Midbrain (tissue), 1 donor: ENCODE measurements at places on chromosomes 4 and X.

DNA sequence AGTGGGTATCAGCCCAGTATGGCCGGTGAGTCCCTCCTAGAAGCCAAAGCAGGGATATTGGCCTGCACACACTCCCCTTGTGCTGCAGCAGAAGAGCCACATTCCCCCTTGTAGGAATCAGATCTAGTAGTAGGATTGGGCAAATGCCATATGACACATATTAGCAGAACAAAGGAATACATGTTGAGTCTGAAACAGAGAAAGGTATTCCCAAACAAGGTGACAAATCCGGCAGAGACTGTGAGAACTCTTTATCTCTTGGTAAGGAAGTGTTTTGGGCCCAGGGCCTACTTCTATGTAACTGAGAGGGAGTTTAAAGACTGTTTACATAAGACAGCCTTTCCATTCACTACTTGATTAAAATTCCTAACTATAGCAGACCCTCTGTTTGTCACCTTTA, 1382.0 kb downstream of the FAM133A start:
- no peak for DNase-seq

- DNase-seq, result no peak
These were observed 115.4 kb downstream of the AFAP1 start for GRCh38 chr4:7824218-7824617.

DNA sequence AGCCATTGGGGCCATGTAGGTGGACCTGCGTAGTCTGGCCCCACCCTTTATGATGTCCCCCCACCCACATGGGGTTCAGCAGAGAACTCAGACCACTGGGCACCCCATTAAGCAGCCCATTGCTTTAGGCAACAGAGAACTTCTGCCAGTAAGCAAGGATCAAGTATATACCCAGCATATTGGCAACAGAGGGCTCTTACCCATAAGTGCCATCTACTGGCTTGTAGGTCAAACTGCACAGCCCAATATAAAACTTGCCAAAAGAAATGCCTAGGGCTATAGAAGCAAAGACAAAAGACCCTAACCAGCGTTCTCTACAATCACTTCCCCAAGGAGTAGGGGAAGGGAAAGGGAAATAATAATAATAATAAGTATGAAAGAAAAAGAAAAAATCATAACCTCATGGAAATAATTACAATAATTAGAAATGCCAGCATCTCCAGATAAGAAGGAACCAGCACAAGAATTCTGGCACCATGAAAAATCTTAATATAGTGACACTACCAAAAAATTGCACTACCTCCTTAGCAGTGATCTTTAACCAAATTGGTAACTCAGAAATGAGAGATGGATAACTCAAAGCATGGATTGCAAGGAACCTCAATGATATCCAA, 1090.7 kb downstream of the FAT4 start:
- no peak for DNase-seq

- DNase-seq, result no peak
These were observed 649.6 kb upstream of the NDST4 start for GRCh38 chr4:115763051-115763450.

- peak; percentile 10 for DNase-seq
These were observed 36.4 kb upstream of the HPRT1 start for GRCh38 chrX:134423606-134424005.

GRCh38 chr4:26568446-26568994, 15.4 kb upstream of the TBC1D19 start:
- DNase-seq, result no peak

GRCh38 chr4:82493721-82494425, 63.5 kb downstream of the ENOPH1 start:
- no peak for DNase-seq

DNA sequence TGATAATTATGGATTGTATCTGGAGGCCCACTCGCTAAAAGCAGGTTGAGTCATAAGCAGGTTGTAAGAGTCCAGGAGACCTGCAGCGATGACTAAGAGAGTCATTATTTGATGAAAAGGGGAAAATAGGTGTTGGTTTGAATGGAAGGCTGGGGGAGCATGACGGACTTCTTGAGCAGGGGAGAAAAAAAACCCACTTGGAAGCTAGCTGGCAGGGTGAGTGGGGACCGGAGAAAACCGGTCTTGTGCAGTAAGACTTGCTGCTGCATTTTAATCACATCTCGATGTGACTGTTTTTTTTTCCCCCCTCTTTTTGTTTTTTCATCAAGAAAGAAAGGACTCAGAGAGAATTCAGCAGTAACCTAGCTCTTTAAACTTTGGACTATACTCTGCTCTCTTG, 90.0 kb downstream of the IGSF1 start:
- no peak for DNase-seq

GRCh38 chr4:6476893-6477292, 4.5 kb upstream of the PPP2R2C start:
- DNase-seq, result no peak

DNA sequence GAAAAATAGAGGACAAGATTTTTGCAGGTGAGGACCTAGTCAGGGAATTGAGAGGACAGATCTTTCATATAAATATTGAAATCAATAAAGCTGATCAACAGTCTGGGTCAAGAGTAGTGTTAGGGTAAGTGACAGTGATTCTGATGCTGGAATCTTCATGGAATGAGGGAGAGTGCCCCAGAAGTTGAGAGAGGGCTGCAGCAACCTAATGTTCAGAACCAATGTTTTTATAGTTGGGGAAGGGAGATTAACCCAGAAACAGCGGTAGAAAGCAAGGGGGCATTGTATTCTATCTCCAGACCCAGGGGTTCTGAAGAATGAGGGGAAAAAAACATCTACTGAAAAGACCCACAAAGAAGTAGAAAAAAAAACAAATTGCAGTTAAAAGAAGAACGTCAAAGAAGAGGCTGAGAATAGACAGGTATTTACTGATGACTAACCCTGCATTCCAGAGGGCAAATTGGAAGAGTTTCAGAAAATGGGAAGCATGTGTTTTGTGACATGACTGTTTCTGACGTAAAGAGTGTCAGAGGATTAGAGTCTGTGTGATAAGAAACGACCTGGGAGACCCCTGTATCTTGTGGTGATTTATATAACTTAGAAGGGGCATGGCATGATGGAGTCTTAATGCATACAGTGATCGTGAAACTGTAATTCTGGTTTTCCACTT, 819.6 kb upstream of the EPHA5 start:
- DNase-seq, result no peak

- DNase-seq, result no peak
These were observed 1544.1 kb upstream of the ADGRL3 start for GRCh38 chr4:59655996-59656395.

- no peak for DNase-seq
These were observed 74.1 kb downstream of the WDR19 start for GRCh38 chr4:39256436-39256835.

- DNase-seq, result no peak
These were observed 72.9 kb upstream of the TNIP3 start for GRCh38 chr4:121237069-121237399.

- no peak for DNase-seq
These were observed 170.7 kb upstream of the SMARCAD1 start for GRCh38 chr4:94036964-94037363.

- no peak for DNase-seq
These were observed 103.2 kb downstream of the SRPX start for GRCh38 chrX:38117485-38117884.

GRCh38 chr4:18366892-18367291, 345.3 kb upstream of the LCORL start:
- DNase-seq, result no peak

DNA sequence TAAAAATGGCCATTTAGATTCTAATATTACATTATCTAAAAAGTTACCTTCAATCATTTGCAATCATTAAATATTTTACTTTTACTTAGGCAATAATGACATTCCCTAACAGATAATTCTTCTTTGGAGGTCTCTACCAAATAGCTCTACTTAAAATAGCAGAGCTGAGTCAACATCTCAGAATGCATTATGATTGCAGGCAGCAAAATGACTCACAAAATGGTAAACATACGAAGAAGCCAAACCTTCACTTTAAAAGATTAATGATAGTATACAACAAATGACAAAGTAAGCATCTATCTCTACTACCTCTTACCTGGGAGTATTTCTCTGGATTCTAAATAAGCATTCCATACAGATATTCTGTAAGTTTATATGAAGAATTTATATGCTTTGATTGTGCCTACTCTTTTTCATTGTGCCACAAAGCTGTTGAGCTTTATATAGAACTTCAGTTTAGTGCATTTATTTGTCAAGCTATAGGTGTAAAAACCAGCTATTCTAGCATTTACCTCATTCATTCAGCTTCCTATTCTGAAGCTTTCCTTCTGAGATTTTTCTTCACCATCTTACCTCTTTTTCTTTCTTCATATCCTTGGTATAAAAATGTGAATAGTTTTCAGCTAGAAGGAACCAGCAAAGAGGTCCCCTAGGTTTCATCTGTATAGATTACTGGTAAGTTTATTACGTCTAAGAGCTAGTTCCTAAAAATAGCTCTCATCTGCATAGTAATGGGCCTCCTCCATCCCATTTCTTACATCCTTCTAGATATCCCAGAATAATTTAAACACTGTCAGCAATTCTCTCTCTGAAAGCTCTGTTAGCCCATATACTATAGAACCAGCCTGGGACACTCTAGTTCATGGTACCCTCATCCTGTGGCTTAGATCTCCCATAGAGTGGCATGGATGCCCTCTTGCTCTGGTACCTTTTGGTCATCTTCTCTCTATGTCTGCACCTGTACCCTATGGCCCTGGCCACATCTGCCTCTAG, 17.2 kb upstream of the SPCS3 start:
- DNase-seq, result no peak

- DNase-seq, result no peak
These were observed 16.1 kb downstream of the BCOR start for GRCh38 chrX:40081679-40082068.

DNA sequence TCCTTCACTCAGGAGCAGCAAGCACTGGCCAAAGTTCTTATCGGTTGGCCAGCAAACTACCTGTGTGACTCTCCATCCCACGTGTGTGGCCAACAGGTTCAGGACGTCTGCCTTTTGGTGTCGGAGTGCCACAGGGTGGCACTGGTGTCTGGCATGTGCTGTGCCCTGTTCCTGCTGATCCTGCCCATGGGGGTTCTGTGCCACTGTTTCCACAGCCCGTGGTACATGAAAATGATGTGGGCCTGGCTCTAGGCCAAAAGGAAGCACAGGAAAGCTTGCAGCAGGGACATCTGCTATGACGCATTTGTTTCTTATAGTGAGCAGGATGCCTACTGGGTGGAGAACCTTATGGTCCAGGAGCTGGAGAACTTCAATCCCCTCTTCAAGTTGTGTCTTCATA, 4.6 kb upstream of the TLR2 start:
- DNase-seq, result no peak

- DNase-seq, result no peak
These were observed 164.6 kb downstream of the PRKX start for GRCh38 chrX:3548765-3549391.

GRCh38 chr4:181971411-181971810, 271.8 kb upstream of the TENM3 start:
- no peak for DNase-seq

- DNase-seq, result no peak
These were observed 3.3 kb downstream of the ADGRL3 start for GRCh38 chr4:61203436-61203790.

GRCh38 chrX:119753639-119754257, 4.6 kb upstream of the SOWAHD start:
- no peak for DNase-seq

DNA sequence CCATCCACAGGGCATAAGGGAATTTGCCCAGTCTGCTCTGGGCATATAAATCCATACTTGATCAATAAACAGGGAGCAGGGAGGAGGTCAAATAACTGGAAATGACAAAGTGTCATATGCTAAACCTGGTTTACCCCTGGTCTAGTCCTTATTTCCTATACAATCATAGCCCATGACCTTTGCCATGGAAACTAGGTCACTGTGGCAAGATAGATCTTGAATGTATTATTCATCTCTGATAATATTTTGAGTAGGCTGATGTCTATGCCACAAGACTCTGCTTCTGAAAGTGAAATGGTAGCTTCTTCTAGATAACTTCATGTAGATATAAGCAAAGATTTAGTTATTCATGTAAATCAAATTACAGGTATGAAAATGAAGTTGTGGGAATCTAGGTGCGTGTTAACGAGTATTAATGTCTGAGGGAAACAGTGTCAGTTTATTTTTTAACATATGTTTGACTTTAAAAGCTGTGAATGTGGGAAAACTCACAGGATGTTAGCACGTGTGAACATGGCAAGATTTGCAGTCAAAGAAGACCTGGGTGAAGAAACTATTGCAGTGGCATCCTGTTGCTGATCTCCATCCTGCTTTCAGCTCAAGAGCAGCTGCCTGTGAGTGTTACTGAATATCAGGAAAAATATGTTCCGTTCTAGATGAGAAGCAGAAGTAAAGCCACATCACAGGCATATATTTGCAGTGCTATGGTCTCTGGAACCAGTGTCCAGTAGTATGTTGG, 81.8 kb upstream of the NDP start:
- no peak for DNase-seq

- DNase-seq, result no peak
These were observed 438.1 kb downstream of the INPP4B start for GRCh38 chr4:142408003-142408441.

- DNase-seq, result no peak
These were observed 3.2 kb downstream of the CXorf65 start for GRCh38 chrX:71103110-71103983.
